ENCODE measurements at places on chromosomes 12 and 14.

DNA sequence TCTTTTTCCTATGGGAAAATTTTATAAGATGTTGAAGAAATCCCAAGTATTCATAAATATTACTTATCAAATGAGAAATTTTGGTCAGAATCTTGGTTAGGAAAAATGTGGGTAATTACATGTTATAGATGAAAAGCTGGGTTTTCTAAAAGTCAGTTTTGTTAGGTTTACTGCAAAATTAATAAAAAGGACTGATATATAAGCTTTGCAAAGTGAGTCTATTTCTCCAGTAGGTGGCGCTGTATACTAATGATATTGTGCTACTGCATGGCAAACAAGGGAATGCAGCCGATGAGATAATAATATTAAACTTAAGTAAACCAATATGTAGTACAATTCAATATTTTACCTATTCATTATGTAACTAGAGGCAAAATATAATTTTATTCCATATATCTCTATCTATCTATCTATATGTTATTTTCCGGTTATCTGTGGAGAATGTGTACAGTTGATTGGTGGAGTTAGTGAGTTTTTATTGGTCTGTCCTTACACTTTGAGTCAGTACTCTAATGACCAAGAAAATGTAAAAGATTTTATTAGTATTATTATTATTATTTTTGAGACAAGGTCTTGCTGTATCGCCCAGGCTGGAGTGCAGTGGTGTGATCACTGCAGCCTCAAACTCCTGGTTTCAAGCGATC, 32.9 kb downstream of the MIPOL1 start:
- peak; percentile 65 for DNase-seq

DNA sequence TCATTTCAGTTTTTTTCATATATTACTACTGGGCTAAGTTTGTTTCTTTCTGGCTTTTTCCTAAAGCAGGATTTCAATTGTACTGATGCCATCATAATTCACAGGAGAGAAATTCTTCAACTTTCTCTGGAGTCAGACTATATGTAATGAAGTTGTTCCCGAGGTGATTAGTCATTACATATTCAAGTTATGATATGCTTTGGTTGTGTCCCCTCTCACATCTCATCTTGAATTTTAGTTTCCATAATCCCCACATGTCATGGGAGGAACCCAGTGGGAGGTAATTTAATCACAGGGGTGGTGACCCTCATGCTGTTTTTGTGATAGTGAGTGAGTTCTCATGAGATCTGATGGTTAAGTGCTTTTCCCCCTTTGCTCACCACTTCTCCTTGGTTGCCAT, 227.5 kb upstream of the LRIG3 start:
- DNase-seq = no peak

GRCh38 chr14:57871459-57872080, 5.7 kb upstream of the SLC35F4 start:
- DNase-seq = no peak

DNA sequence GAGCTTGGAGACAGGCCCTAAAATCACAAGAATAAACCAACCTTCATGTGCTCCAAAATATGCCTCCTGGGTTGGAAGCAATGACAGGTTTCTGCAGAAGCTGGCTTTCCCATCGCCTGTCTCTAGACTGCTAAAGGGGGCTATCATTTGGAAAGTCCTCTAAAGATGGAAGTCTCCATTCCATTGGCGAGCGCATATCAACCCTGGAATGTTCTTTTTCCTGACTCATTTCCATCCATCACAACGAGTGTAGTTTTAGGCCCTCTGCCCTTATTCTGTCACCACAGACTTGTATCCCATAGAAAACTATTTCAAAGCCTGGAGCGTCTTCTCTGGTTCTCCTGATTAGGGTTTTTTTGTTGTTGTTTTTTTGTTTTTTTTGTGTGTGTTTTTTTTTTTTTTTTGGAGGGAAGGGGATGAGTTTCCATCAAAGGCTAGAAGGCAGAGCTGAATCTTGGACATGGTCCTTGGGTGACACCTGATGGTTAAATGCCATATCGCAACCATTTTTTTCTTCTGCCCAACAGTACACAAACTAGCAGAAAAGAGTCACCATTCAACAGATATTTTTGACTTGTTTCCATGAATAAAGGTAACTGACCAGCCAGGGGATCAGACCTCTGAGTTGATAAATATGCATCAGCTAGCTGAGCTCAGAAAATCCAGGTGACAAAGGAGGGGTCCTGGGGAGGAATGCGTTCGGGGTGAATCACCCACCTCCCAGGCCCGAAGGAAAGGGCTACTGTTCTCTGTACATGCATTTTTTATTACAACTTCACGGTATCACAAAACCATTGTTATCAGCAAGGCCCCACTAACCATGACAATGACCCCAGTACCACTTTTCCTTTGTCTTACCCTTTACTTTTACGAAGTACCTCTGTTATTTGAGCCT, 40.5 kb downstream of the KCNA5 start:
- no peak for DNase-seq

- no peak for DNase-seq
Observed at GRCh38 chr12:51906430-51907082, 748 bp upstream of the ACVRL1 start.

DNA sequence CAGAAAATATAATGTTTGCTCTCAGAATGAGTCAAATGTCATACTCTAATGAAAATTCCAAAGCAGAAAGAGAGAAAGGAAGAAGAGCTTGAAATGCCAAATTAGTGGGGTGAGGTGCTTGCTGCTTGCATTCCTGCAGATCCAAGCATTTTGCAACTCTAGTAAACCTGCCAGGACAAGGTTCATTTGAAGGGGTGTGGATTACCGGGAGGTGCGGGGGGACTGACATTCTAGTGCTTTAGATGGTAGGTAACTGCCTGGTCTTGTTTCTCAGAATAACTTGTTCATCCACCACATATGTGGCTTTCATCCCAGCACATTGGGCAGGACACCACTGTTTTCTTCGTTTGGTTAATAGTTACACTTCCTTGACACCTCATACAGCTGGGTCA, 144.4 kb downstream of the AKAP6 start:
- DNase-seq = peak; percentile 81

GRCh38 chr12:89544022-89544421, 18.2 kb upstream of the POC1B start:
- DNase-seq = no peak

DNA sequence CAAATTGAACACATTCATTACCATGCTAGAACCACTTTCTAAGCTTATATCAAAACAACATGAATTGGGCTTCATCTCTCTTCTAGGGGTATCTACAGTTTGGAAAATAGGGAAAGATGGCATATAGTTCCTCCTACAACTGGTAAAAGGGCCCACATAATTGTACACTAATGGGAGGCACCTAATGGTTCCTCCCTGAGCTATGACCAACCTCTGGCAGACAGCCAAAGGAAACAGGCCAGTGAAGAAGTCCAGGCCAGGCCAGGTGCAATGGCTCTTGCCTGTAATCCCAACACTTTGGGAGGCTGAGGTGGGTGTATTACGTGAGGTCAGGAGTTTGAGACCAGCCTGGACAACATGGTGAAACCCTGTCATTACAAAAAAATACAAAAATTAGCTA, 23.2 kb upstream of the APOF start:
- DNase-seq = no peak

DNA sequence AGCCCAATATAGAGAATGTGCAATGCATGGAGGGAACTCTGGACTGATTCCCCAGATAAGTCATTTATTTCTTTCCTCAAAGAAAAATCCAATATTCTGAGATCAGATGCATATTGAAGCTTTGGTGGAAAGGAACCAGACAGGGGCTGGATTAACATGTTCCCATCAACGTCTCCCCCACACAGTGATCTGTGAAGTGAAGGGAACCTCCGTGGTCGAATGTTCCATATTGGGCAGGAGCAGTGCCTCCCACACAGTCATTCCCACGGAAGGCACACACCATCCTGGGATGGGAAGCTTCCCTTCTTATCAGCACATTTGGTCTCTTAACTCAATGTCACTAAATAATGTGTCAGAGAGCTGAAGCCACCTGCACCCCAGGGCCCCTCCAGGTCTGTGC, 247.1 kb downstream of the BCL11B start:
- no peak for DNase-seq

DNA sequence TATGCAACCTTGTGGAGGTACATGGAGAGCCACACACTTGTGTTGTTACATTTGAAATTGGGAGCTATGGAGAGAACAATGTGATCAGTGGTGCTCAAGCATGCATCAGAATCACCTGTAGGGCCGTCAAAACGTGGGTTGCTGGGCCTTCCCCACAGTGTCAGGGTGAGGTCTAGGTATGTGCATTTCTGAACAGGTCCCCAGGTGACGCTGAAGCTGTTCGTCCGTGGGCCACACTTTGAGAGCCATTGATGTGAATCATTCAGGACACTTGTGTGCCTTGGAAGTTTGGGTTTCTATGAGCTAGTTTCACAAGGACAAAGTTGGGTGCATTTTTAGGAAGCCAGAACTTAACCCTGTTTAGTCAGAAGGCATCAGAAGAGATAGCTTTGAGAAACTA, 291.7 kb upstream of the FKBP4 start:
- no peak for DNase-seq

All from LNCaP clone FGC (cell line).